BJ (cell line): ENCODE measurements at places on chromosomes 4 and X. TPM values are rescaled to one million over a fixed set of nuclear protein-coding genes. Genes with fewer than 3 reads are reported as not detected.

Gene HPGD
- not detected in 2 replicates for polyA plus RNA-seq

Gene MTHFD2L
- 1.7 and 4.3 TPM in 2 replicates for polyA plus RNA-seq

Gene DMRTC1
- not detected in 2 replicates for polyA plus RNA-seq

Gene WDFY3
- polyA plus RNA-seq, result 28.8 and 36.4 TPM in 2 replicates

Gene MAGEB2
- not detected in 2 replicates for polyA plus RNA-seq

Gene DKK2
- 0.25 and 0.37 TPM in 2 replicates for polyA plus RNA-seq

Gene ARFIP1
- 11.5 and 24.6 TPM in 2 replicates for polyA plus RNA-seq

Gene GAGE12E
- not detected in 2 replicates for polyA plus RNA-seq

Gene IBSP
- not detected in 2 replicates for polyA plus RNA-seq

DNA sequence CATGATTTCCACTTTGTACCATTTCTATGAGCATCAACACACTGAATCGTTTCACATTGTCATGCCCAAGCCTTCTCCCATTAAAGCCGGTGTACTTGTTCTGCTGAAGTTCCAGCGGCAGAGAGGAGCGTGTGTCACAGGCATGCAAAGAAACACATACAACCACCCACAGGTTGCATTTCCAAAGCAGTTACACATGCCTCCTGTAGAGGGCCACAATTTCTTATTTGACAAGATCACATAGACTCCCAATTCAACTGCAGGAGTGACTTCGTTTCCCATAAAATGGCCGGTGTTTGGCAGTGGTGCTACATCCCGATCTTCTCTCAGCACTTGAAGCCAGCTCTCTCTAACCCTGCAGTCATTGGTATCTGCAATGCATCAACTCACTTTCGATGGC is 992.6 kb downstream of the NLGN4X start:
- DNase-seq, result no peak

DNA sequence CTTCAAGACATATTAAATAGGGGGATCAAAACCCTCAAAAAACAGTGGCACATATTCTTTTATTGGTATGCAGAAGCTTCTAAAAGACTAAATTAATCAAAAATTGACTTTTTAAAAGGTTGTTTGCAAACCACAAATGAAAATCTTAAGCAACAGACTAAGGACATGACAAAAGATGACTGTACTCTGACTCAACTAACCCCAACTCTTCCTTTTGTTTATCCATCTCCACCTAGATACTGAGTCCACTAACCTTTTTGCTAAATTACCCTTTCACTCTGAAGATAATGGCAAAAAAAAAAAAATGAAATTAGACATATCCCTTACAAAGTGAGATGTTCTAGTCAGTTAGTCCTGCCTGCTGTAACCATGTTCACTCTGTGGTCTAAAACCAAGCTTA is 91.6 kb upstream of the NLRP2B start:
- DNase-seq, result no peak

DNA sequence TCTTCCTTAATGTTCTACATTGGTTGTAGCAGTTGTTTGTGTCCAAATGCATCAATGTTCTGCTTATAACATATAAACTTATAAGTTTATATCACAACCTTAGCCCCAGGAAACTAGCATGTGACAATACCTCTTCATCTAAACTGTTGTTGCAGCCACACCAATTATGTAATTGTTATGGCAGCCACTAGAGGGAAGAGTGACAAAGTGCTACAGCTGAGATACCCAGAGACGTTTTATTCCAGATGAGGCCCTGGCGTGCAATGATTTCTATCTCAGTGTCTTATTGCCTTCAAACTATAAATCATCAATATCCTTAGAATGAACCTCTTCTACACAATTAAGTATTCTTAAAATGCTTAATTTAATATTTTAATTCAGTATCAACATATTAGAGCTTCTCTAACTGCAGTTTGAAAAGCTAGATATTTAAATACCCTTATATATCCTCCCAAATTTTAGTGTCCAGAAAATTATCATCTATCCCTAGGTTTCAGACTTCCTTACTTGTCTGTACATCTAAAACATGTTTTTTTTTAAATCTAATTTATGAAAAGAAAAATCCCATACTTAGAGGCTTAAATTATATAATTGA is 171.6 kb downstream of the PCDH10 start:
- DNase-seq, result no peak

GRCh38 chr4:132592340-132592739 is 556.8 kb upstream of the PCDH10 start:
- DNase-seq, result no peak

- no peak for DNase-seq
Observed at GRCh38 chr4:52588097-52588496, 71.0 kb downstream of the USP46 start.

- DNase-seq, result no peak
Observed at GRCh38 chr4:109588176-109588575, 28.1 kb downstream of the MCUB start.

GRCh38 chrX:17098516-17099247 is 152.2 kb downstream of the REPS2 start:
- DNase-seq, result no peak

DNA sequence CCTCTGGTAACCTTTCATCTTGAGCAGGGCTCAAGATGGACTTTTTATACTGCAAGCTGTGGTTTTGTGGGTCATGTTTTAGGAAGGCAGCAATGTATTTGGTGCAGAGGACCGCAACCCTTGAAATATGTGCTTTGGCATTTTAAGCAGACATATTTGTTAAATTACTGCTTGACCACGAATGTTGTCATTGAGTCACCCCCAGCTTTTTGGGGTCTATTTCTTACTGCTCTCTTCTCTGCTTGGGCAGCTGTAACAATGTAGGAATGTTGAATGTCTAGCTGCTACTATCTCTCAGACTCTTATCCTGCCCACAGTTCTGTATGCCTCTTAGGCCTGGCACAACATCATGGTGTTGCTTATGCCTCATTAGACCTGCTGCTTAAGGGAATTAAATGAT is 6.0 kb downstream of the RBPJ start:
- DNase-seq, result peak; percentile 80

GRCh38 chr4:139978692-139979091 is 175.3 kb downstream of the MAML3 start:
- no peak for DNase-seq

DNA sequence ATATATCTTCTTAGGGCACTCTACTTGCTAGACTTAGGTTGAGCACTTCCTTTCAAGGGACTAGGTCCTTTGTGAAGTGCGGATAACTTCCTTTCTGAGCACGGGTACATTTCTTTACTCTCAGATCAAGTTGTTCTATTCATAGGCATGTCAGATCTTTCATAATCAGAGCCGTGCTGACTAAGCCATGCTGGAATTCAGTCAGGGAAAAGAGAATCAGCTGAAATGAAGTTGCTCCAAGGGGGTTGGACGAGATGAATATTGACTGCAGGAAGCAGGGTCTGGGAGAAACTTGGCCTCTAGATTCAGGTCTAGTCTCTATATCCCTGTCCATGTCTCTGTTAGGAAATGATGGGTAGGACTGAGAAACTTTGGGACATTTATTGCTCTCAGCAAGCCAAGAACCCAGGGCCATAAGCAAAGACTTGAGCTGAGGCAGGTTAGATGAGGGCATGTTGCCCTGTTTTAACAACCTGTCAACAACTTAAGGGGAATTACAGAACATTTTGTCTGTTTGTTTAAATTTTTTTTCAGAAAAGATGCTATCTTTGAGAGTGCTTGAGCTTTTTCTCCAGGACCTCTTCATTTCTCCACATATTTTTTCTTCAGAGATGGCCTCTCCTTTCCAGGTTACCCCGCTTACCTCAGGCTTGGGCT is 28.3 kb downstream of the AREG start:
- peak; percentile 30 for DNase-seq

- DNase-seq, result no peak
Observed at GRCh38 chr4:10082047-10082446, 34.6 kb downstream of the WDR1 start.

DNA sequence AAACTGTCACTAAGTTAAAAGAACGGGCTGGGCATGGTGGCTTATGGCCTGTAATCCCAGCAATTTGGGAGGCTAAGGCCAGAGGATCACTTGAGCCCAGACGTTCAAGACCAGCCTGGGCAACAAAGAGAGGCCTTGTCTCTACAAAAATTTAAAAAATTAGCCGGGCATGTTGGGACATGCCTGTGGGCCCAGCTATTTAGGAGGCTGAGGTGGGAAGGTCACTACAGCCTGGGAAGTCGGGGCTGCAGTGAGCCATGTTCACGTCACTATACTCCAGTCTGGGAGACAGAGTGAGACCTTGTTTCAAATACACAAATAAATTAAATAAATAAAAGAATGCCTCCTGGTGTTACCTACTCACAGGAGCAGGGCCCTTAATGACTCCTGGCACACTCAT is 69.5 kb downstream of the APBB2 start:
- DNase-seq, result no peak

GRCh38 chr4:147076179-147076578 is 130.5 kb upstream of the TTC29 start:
- DNase-seq, result no peak

DNA sequence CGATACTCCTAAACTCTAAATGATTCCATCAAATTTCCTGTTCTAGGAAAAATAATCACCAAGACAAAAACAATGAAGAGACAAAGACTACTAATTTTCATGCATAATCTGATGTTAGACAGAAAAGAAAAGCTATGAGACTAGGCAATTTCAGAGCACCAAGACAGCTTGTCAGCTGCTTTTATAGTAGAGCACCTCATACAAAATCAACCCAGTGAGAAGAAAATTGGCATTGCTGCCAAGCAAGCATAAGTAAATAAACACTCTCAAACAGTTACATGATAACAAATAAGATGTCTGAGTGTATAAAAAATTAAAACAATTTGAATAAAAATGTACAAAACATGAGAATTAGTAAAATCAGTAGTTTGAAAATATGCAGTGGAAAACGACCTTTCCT is 1544.6 kb downstream of the C4orf33 start:
- no peak for DNase-seq

DNA sequence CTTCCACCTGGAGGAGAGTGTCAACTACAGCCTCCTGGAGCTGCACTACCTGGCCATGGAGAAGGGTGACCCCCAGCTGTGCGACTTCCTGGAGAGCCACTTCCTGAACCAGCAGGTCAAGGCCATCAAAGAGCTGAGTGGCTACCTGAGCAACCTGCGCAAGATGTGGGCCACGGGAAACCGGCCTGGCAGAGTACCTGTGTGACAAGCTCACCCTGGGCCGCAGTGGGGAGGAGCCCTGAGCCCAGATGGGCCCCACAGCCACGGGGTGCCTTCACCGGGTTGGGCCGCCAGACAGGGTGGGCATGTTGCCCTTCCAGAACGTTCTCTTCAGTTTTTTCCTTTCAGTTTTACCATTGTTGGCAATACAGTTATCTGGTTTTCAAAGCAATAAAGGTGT is 15.2 kb upstream of the FAM47A start:
- DNase-seq, result no peak

- peak; percentile 10 for DNase-seq
Observed at GRCh38 chrX:1242891-1243402, 25.7 kb upstream of the CSF2RA start.

- DNase-seq, result no peak
Observed at GRCh38 chrX:30607155-30607554, 29.6 kb upstream of the TASL start.

DNA sequence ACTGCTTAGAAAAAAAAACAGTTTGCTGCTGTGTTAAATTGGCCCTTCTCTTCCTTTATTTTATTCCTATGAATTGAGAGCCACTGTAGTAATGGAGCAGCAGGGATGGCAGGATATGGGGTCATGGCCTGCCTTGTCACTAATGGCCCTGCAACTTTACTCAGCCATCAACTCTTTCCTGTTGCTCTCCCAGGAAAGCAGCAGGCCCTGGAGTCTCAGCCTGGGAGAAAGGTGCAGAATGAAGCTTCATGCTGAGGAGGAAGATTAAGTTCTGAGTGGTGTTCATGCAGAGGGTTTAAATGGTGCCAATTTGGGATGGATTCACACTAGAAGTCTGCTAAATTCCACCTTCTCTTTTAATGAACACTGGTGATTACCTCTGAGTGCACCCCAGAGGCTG is 285.6 kb downstream of the GPAT3 start:
- no peak for DNase-seq

DNA sequence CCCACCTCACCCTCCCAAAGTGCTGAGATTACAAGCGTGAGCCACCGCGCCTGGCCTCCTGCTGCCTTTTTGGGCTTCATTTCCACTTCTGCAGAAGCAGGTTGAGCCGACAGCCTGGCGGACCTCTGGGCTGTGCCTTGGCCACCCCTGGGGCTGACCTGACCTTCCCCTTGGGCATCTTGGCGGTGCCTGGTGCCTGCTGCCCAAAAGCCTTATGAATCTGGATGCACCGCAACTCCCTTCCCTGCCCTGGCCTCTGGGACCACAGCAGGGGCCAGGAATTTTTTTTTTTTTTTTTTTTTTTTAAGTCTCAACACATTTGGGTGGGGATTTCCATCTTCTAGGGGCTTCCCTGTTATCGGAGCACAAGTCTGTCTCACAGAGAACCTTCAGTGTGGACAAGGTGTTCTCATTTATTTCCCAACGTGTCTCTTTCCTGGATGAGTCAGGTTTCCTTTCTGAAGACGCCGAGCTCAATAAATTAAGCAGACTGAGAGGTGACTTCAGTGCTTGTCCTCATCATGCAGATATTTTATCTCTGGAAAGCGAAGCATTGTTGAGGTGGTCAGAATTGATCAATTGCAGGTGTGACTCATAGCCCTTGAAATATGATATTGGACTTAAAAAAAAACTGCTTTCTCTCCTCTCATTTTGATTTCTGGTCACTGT is 79.7 kb downstream of the SHROOM2 start:
- no peak for DNase-seq

GRCh38 chr4:10164877-10165283 is 48.3 kb upstream of the WDR1 start:
- DNase-seq, result no peak
